Hematopoietic multipotent progenitor cell (in vitro differentiated cells): ENCODE measurements at places on chromosomes 3 and 15.

DNA sequence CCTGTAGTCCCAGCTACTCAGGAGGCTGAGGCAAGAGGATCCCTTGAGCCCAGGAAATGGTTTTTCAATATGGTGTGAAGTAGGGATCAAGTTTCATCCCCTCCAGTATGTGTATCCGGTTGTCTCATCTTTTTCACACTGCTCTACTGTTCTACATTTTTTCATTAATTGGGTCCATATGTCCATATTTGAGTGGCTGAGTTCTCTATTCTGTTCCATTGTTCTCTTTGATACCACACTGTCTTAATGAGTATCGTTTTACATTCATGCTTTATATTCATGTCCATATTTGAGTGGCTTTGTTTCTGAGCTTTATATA, 81.6 kb upstream of the LRRFIP2 start:
- DNase-seq: no peak

- DNase-seq: peak; percentile 19
Measured at GRCh38 chr3:170002879-170003278, 34.9 kb upstream of the GPR160 start.

DNA sequence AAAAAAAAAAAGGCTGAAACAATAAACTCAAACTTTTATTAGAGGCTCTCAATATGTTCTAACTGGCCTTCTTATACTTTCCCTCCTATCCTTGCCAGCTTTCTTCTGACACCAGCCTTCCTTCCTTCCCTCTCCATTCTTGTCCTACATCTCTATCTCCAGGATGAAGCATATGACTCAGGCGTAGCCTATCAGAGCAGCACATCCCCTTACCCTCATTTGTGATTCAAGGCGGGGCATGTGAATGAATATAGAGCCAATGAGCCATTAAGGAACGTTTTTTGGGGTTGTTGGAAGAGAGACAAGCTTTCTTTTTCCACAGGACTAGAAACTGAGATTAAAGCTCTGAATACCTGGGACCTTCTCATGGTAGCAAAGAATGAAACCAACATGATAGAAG, 25.1 kb upstream of the KCNMB3 start:
- no peak for DNase-seq

GRCh38 chr3:150169330-150169940, 198.7 kb upstream of the PFN2 start:
- DNase-seq: no peak

- no peak for DNase-seq
Measured at GRCh38 chr3:194503081-194503531, 16.3 kb upstream of the ATP13A3 start.
